NCI-H187 treated with DMSO at 0.1 percent for 48 hours (cell line): ENCODE measurements at places on chromosomes 13 and 19.

DNA sequence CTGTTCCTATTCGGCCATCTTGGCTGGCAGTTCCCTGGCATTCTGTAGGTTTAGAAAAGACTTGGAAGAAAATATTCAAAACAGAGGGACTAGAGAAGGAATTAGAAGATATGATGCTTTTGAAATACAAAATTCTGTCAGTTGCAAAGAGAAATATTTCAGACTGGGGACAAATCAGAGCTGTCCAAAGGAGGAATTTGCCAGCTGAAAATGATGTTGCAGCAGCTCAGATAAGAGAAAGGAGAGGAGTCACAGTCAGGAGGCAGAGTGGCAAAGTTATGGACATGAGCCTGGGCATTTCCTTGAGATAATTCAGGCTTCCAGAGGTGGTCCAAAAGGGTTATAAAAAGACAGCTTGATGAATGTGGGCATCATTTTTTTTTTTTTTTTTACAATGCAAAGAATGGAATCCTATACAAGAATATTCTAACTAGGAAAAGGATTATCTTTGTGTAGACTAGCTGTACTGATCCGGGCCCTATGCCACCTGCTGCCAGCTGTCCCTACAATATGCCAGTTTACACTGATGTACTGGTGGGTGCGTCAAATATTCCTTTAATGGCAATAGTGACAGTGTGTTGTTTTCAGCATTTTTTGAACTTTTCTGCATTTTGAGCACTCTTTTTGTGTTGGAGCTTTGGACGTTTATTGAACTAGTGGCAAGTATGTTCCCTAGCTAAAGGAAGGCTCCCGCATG, 31.8 kb upstream of the CBY2 start:
- no peak for DNase-seq

GRCh38 chr13:61777899-61778298, 362.2 kb upstream of the PCDH20 start:
- DNase-seq, result no peak

DNA sequence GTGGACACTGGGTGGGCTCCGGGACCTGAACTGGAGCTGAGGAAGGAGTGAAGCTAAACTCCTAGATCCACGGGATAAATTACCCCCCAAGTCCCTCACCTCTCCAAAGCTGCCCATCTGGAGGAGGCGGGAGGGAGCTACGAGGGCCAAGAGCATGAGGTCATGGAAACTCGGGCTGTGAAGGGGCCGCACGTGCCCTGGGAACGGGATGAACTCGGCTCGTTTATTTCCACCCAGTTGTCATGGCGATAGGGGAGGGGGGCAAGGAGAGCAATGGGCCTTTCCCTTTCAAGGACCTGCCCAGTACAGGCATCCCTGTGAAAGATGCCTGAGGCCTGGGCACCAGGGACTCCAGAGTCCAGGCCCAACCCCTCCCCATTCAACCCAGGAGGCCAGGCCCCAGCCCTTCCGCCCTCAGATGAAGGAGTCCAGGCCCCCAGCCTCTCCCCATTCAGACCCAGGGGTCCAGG, 3.8 kb downstream of the PPP1R12C start:
- DNase-seq, result no peak

- no peak for DNase-seq
These were observed 183.4 kb downstream of the USP12 start for GRCh38 chr13:26988059-26988769.

- no peak for DNase-seq
These were observed 57.3 kb downstream of the MTUS2 start for GRCh38 chr13:28877408-28877807.

DNA sequence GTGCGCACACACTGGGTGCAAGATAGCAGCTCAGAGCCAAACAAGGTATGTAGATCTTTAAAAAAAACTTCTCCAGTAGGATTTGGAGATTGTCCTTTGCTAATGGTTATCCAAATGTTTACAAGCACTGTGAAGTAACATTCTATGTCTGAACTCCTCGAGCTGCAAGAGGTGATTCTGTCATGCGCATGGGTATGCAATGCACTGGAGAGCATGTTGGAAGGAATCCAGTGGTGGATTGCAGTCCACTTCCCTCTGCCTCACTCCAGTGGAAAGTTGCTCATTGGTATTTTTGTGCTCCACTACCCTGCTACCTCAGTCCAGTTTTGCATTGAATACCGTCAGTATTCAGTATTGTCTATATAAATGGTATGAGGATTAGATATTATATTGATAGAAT, 132.1 kb downstream of the ATP8A2 start:
- no peak for DNase-seq

DNA sequence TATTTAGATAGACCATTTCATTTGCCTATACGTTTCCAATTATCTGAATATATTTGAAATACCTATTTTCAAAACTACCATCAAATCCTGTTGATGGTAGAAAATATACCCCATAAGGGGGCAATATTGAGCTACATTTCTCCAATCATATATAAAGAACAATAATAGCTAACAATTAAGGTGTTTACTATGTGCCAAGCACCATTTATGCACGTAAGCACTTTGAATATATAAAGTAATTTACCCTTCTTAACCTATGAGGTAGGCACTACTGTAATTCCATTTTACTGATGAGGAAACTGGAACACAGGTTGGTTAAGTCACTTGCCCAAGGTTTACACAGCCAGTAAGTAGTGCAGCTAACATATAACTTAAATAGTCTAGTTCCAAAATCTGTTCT, 79.2 kb downstream of the UBL3 start:
- DNase-seq, result no peak

DNA sequence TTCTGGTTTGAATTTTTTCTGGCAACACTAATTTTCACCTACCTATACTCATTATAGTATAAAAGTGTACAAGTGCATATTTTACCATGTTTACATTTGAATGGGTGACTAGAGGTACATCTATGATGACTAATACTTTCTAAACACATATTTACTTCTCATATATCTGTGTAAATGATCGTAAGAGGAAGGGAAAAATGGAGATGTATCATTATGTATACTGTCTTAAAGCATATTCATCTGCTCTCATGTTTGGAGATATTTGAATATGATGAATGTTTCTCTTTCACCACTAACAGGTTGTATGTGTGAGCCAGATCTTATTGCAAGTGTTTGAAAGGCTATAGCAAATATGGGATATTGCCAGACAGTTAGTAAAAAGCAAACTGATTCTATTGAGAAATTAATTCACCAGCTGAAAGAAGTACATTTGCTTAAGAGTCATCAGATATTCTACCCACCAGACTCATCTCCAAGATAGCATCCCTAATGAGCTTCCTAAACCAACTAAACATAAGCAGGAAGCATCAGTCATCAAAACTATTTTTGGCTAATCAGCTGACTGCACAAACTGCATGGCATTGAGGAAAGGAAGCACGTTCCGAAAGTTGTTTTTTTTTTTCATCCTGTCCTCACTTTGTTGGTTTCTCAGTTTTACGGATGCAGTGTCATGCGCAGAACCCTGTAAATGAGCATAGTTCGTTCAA, 738.2 kb downstream of the GPC5 start:
- DNase-seq, result no peak

- no peak for DNase-seq
These were observed 9.6 kb downstream of the RPS16 start for GRCh38 chr19:39426170-39426569.

DNA sequence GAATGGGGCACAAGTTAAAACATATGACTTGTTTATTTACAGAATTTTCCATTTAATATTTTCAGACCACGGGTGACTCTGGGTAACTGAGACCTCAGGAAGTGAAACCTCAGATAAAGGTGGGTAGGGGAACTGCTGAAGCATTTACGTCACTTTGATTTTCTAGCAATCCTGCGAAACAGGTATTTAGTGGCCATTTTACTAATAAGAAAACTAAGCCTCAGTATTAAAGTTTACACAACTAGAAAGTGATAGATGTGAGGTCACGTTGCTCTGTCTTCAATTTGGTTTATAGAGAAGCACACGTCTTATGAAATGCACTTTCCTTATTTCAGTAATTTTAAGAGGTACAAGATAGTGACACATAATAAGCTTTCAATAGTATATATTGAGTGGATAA, 402.8 kb downstream of the FGF9 start:
- DNase-seq, result no peak

DNA sequence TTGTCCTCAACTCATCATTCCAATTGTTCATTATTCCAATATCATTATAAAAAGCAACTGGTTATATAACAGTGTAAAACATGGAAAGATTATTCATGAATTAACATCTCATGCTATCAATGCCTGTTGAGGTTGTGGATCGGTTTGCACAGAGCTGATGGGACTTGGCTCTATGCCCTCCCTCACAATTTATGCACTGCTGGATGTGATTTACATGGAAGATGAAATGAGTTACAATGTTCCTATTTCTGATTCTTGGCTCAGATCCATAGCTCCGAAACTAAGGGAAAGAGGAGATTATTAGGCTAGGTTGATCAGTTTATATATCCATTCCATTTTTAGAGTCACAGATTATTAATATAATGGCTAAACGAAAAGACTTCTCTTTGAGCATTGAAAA, 38.6 kb downstream of the SCEL start:
- DNase-seq, result no peak

DNA sequence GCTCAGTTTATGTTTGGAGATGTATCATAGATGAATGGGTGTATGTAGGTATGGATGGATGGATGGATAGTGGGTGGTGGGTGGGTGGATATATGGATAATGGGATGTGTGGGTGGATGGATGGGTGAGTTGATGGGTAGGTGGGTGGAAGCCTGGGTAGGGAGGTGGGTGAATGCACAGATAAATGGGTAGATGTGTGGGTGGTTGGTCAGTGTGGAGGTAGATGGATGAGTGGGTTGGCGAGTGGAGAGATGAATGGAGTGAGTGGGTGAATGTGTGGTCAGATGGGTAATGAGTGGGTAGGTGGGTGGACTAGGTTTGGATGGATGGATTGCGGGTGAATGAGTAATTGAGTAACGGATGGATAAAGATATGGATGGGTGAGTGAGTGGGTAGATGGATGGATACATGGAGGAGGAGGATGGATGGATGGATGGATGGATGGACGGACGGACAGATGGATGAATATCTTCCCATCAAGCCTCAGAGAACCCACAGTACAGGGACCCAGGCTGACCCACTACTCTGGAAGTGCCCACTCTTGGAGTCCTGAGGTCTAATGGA, 13.4 kb downstream of the MEIS3 start:
- no peak for DNase-seq

- DNase-seq, result no peak
These were observed 110.1 kb downstream of the FGF14 start for GRCh38 chr13:102291587-102292218.

- DNase-seq, result no peak
These were observed 22.1 kb downstream of the CAPN12 start for GRCh38 chr19:38721979-38722773.

DNA sequence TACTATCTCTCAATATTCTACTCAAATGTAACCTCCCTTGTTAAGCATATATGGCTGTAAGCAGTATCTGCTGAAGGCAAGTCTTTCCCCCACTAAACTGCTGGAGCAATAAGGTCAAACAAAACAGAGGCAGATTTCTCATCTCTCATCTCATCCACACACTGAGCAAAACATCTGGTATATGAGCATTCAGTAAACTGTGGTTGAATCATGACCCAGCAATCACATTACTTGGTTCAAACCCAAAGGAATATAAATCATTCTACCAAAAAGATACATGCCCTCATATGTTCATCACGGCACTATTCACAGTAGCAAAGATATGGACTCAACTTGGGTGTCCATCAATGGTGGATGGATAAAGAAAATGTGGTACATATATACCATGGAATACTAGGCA, 344.4 kb downstream of the SUCLA2 start:
- no peak for DNase-seq

GRCh38 chr19:5718037-5718578, 1.8 kb downstream of the LONP1 start:
- no peak for DNase-seq

GRCh38 chr19:23394511-23394910, 760 bp downstream of the ZNF91 start:
- no peak for DNase-seq

- DNase-seq, result no peak
These were observed 227.5 kb downstream of the DCT start for GRCh38 chr13:94251831-94252608.

GRCh38 chr19:7550987-7551761, 15.7 kb downstream of the PNPLA6 start:
- peak; percentile 47 for DNase-seq

DNA sequence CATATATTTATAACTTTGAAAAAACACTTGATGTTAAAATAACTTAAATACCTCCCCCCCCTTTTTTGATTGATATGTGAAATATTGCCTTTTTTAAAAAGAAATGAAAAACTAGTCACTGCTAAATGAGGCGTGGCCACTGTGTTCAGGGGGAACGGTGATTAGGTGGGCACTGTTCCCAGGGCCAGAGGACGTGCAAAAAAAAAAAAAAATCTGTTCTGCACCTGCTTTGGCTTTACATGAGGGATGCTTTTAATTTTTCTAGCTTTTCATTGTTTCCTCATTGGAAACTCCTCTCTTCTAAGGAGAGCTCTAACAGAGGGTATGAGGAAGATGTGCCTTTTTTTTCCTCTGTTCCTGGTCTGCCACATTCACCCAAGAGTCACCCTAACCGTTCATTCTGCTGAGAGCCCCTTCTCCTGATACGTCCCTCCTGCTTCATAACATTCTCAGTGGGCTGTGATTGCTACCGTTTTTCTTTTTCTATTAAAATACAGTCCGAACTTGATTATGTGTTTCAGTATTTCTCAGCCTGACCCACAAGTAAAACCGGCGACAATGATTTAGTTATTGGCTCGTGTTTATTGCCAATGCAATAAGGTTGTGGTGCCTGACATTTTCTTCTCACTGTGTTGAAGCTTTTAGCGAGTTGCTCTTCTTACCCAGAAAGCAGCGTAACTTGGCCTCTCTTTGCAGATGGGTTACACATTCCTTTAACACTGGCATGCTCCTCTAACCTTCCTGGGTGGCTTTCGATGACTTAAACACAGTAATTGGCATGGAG, 64.8 kb upstream of the ZNF536 start:
- DNase-seq, result no peak

DNA sequence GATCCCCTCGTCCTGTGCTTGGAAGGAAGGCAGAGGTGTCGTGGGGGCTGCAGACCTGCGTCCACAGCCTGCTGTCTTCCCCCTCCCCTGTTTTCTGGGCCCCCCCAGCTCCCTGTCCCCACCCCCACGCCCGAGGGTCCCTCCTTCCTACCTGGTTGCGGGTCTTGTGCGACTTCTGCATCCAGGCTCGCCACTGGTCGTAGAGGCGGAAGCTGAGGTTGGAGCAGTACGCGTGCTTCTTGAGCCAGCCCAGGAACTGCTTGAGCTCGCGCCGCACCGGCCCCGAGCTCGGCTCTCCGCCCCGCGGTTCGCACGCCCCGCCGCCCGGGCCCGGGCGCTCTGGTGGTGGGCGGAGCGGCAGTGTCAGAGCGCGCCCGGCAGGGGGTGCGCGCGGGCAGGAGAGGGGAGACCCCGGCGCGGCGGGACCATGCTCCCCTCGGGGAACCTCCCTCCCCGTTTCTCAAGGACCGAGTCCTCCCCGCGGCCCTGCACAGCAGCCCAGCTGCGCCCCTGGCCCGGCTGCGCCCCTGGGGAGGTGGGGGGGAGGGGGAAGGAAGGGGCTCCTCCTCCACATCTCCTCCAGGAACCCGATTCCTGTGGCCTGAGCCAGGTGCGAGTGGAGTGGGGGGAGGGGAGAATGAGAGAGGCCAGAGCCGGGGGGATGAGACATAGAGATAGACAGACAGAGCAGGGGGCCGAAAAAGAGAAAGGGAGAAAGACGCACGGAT, 5.7 kb downstream of the REX1BD start:
- DNase-seq, result no peak

GRCh38 chr19:3302755-3303154, 63.6 kb upstream of the NFIC start:
- no peak for DNase-seq
